Renal cortical epithelial cell (primary cell): ENCODE measurements at places on chromosomes 6 and 20.

GRCh38 chr6:41581381-41581991 lies 35.3 kb downstream of the FOXP4 start:
- peak; percentile 84 for DNase-seq

DNA sequence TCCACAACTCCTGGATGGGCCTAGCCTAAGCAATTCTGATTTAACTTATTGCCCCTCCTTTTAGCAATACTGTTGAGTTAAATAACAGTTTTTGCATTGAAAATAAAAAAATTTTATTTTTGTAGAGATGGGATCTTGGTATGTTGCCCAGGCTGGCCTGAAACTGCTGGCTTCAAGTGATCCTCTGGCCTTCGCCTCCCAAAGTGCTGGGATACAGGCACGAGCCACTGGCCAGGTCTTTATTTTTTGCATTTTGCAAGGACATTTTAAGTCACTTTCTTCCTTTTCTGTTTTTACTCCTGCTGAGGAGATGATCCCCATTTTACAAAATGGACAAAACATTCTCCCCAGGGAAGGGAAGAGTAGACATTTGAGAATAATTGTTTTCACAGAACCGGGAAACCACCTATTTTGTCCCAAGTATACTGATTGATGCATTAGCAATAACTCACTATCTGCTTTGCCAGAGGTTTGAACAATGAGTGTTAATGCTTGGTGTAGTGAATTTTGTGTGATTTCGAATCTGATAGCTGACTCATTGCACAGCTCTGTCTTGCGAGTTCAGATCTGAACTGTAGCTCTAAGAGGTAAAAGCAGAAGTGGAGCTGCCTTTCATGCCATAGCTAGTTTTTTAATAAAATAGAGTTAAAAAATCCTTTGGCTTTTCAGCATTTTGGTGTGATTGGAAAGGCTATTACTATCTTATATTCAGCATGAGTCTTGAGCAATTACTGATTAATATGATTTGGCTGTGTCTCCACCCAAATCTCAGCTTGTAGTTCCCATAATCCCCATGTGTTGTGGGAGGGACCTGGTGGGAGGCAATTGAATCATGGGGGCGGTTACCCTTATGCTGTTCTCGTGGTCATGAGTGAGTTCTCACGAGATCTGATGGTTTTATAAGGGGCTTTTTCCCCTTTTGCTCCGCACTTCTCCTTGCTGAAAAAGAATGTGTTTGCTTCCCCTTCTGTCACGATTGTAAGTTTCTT lies 20.9 kb downstream of the IGF2R start:
- peak; percentile 68 for DNase-seq

DNA sequence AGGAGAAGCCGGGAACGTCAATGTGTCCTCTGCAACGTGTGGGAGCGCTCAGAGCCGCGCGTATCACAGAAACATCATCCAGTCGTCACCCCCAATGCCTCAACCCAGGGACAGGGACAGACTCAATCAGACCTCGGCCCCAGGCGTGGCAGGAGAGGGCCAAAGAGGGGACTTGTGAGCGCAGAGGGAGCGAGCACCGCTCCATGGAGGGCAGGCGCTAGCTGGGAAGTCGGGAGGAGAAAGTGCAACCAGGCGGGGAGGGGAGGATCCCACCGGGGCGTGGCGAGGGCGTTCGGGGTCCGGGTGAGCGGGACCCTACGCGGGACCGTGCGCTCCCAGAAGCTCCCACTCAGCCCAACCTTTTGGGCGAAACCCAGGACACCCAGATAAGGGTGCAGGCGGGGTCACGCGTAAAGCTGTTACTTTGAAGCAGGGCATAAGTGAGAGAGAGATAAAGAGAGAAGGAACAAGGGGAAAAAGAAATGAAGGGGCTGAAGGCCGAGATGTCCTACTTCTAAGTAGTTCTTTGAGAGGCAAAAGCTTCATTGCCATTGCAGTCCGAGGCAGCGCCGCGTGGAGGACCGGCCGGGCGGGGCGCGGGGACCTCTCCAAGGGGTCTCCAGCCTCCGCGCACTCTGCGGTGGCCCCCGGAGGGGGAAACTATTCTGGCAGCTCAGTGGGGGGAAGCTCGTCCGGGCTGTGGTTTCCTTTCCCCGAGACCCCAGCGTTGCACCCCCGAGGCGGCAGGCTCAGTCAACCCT lies 862 bp upstream of the SOBP start:
- DNase-seq: no peak

DNA sequence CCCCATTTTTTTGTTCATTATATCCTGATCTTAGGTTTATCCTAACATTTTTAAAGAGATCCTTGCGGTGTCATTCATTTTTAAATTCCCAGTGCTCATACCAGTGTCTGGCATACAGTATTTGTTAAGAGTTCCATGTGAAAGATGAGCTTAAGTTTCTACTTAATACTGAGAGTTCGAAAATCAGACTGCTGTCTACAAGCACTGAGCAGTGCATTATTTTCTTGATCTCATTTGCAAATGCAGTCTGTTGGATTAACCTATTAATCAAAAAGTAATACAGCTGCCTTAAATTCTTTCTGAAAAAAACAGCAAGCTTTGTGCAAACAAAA lies 663 bp downstream of the COQ3 start:
- DNase-seq: no peak

DNA sequence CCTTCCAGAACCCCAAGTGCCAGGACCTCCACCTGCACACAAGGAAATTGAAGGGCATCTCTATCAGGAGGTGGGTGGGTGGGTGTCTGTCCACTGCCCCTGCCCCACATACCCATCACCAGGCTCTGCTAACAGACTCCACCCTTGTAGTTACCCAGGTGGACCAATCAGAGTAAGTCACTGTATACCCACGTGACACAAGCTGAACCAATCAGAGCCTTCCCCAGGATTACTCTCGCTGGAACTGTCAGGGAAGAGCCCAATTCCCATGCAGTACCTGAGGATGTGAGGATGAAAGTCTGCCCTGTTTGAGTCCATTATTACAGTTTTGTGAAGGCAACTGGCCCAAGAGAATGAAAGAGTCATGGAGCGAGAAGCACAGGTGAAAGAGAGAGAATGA lies 4.2 kb downstream of the OCSTAMP start:
- no peak for DNase-seq

DNA sequence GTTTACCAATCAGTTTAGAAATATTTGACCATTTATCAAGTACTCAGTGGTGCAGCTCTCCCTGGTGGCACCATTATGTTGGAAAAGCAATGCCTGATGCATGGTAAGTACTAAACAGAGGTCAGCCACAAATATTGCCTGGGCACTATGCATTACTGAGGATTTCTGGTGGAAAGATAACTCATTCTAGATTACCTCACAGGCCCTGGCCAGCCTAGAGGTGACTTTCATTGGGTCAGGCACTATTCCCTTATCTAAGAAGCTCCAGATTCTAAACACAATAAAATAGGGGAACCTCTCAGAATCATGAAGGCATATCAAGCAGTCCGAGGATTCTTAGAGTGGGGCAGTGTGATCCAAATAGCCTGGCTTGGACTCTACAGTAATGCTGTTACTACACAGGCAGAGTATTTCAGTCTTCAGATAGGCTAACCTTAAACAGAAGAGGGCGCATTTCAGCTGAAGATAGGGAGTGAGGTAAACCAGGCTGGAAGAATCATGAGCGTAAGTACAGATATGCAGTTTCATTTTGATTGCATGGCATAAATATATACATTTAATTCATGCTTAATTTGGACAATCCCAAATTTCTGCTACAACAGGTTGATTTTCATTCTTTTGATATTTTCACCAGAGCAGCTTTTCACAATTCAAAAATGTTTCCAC lies 12.1 kb downstream of the LGSN start:
- peak; percentile 62 for DNase-seq

GRCh38 chr6:53112404-53112803 lies 36.2 kb downstream of the GCM1 start:
- peak; percentile 87 for DNase-seq

DNA sequence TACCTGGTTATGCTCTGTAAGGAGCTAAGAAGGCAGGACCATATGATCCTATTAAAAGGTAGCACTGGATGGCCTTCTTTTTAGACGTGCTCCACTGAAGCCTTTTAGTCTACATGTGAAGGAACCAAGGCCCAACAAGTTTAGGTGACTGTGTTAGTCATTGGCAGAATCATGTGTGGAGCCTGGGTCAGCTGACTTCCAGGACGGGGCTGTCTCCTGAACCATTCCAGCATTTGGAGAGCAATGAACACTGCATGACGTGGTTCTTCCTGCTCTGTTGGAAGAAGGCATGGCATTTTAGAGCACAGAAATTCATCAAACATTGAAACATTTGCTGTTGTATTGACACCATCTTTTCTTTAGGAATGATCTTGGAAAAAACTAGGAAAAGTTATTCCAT lies 87.8 kb upstream of the TIAM2 start:
- DNase-seq: peak; percentile 32

DNA sequence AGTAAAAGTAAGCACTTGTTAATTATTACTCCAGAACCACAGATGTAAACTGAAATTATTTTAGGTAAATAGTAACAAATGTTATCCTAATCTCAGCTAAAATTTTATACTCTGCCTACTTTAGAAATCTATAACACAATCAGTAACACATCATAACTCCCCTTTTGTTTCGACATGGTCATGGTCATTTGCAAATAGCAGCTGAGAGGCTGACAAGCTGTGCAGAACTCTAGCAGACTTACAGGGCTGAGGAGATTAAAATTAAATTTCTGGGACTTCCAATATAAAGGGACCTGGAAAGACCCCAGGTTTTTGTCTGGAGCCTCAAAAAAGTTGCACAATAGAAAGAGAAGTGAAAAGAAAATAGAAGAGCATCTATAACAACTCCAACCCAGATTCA lies 88.8 kb downstream of the PRL start:
- no peak for DNase-seq

- no peak for DNase-seq
Measured at GRCh38 chr20:24577271-24577909, 108.0 kb downstream of the SYNDIG1 start.

DNA sequence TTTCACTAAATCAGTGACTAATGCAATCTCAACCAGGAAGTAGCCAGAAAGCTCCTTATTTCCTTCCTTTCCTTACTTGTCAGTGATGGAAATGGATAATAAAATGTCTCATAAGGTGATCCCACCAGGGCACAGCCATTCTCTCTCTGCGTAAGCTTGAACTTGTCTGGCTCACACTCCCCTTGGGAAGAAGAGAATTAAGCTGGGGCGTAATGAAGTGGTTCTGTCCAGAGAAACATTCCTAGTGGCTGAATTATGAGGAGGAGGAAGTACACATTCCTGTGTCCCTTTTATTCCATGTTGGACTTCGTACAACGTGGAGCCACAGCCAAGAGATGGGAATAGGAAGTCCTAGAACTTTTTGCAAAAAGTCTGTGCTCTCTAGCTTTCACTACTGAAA lies 93.7 kb downstream of the MTHFD1L start:
- no peak for DNase-seq

- DNase-seq: no peak
Measured at GRCh38 chr6:6975459-6976111, 132.2 kb upstream of the RREB1 start.

DNA sequence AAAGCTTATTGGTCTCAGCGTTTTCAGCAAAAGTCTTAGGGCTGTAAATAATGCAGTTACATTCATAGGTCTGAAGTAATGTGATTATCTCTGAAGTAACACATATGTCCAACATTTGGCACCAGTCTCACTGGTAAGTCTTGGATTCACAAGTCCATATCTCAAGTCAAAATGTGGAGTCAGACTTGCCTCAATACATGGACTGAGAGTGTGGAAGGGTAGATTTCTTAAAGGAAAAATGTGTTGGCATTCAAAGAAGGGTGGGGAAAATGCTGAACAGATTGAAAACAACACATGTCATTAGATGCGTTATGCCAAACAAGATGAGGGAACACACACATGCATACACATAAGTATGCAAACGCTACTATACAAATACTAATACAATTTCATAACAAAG lies 989.0 kb upstream of the MANEA start:
- DNase-seq: no peak

DNA sequence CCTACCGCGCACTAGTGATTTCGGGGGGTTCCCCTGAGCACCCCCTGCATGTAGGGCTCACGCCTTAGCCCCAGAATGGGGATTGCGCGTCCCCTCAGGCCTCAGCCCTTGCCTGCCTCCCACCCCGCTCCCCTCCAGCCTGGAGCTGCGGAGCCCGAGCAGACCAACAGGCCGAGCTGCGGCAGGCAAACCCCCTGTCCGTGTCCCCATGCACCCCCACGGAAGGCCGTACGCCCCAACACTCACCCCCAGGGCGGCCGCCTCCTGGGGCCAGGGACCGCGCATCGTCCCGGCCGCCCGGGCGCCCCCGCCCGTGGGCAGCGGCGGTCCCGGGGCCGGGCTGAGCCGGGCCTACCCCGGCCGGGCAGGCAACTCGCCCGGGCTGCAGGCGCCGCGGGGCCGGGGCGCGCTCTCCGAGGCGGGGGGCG lies 1.2 kb upstream of the KCNB1 start:
- DNase-seq: no peak

DNA sequence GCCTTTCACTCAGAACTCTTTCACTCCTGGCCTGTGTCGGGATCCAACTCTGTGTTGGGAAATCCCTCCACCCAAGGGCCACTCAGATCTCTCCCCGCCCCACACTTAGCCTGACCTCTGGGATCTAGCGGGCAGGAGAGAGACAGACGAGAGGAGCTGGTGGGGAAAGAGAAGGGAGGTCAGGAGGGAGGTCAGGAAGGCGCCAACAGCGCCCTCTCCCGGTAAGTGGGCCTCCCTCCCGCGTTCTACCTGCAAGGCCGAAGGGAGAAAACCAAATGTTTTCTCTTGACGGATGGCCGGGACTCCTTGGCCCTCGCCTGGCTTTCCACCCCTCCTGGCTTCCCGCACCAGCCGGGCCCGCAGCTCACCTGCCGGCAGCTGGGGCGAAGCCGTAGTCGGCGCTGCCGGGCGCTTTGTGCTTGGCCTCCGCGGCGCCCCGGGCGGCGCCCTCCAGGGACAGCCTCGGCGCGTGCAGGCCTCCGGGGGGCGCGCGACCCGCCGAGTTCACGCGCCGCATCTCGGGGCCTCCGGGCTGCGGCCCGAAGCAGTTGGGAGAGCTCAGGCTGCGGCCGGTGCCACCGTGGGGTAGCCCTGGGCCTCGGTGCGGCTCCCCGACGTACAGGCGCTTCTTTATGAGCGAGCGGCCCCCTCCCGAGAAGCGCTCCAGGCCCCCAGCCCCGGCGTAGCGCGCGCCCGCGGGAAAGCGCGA lies 38.2 kb downstream of the C6orf132 start:
- peak; percentile 40 for DNase-seq

GRCh38 chr6:49556429-49556837 lies 6.0 kb downstream of the C6orf141 start:
- peak; percentile 98 for DNase-seq

GRCh38 chr6:48826152-48826515 lies 636.9 kb downstream of the MMUT start:
- DNase-seq: no peak

DNA sequence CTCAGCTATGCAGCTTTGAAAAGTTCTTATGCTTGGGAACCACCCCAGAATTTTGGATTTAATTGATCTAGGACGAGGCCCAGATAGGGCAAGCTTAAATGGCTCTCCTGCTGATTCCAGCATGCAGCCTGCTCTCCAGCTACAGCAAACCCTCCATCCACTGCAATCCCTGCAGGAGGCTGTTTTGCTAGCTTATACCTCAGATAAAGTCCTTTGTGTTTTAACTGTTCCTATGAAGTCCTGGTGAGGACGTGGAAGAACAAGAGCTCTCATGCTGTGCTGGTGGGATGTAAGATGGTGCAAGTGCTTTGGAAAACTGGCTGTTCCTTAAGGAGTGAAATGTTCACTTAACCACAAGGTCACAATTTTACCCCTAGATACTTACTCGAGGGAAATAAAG lies 25.5 kb upstream of the NXT1 start:
- no peak for DNase-seq

GRCh38 chr6:90984066-90984465 lies 397.2 kb upstream of the MAP3K7 start:
- no peak for DNase-seq
